AG08396 (cell line): ENCODE measurements at places on chromosomes 3 and 15.

DNA sequence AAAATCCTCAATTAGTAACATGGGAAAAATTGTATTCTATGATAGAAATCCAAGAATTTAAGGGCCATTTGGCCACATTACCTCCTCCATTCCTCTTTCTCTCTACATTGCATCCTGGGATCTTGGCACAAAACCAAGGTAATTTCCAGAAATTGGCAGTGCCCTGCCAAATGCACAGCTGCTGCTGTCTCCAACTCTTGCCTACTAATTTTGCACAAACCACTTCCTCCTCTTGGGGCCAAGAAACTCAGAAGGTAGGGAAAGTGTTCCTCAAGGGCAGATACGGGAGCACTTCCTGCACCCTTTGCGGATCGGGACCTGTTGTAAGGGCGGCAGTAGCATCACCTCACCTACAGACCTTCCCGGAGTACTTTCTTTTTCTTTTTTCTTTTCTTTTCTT is 57.8 kb downstream of the MAP3K13 start:
- no peak for DNase-seq

GRCh38 chr3:189324538-189325138 is 152.9 kb downstream of the TPRG1 start:
- peak; percentile 24 for DNase-seq

DNA sequence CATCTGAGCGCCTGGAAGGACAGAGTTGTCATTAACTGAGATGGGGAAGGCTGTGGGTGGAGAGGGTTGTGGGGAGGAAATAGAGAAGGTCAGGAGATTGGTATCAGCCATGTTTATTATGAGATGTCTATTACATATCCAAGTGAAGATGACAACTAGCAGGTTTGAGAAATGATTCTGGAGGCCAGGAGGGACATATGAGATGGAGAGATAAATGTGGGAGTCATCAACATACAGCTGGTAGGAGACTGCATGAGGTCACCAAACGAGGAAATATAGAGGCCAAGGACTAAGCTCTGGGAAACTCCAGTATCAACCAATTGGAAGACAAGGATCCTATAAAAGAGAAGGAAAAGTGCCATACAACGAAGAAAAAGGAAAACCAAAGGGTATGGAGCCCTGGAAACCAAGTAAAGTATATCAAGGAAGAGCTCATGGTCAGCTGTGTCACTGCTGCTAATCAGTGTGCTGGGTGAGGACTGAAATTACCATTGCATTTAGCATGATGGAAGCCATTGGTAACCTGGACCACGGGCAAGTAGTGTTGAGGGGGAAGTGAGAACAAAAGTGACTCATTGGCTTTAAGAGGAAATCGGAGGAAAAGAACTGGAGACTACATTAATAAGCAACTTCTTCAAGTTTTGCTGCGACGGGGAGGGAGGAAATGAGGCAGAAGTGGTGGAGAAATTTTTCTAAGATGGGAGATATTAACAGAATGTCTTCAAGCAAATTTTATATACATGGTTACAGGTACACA is 14.0 kb upstream of the UACA start:
- no peak for DNase-seq

DNA sequence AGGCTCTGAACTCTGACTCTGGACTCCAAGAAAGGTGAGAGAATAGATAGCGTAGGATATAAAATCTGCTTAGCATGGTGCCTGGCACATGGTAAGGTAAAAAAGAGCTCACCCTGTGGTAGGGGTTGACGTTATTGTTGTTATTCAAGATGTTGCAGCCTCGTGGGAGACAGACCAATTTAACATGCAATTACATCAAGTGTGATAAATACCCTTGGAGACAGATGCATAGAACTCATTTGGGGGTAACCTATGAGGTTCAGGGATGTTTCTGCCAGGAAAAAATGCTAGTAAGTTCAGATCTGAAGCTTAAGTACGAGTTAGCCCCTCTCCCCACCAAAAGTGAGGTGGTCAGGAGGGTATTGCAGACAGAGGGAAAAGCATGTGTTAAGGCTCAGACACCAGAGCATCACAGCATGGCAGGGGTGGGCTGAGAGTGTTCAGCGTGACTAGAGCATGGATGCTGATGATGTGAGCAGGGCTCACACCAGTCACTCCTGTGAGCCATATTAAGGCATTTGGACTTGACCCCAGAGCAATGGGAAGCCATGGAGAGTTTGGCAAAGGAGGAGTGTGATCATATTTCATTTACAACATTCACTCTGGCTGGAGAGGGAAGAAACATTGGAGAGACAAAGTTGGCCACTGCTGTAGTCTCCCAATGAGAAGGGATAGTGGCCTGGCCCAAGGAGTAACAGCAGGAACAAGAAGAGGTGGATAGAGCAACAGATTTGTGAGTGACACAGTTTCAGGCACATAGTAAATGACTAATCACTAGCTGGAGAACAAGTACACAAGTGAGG is 181.0 kb downstream of the UACA start:
- DNase-seq = peak; percentile 84

GRCh38 chr3:61173676-61174075 is 77.6 kb downstream of the FHIT start:
- no peak for DNase-seq

DNA sequence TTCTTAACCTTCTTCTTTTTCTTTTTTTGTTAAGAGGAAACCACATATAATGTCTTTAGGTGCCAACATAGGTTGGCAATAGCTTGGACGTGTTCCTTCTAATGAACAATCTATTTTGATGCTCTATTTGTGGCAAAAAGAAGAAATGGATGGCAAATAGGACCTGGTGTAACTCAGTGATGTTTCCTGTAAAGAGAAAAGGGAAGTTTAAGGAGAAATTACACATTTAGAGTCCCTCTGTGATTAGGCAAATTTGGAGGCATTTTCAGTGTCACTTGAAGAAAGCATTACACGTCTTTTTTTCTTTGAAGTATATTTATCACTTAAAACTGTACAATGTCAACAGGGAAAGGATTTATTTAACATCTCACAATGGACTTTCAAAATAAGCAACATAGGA is 327.1 kb downstream of the ZIC1 start:
- no peak for DNase-seq

DNA sequence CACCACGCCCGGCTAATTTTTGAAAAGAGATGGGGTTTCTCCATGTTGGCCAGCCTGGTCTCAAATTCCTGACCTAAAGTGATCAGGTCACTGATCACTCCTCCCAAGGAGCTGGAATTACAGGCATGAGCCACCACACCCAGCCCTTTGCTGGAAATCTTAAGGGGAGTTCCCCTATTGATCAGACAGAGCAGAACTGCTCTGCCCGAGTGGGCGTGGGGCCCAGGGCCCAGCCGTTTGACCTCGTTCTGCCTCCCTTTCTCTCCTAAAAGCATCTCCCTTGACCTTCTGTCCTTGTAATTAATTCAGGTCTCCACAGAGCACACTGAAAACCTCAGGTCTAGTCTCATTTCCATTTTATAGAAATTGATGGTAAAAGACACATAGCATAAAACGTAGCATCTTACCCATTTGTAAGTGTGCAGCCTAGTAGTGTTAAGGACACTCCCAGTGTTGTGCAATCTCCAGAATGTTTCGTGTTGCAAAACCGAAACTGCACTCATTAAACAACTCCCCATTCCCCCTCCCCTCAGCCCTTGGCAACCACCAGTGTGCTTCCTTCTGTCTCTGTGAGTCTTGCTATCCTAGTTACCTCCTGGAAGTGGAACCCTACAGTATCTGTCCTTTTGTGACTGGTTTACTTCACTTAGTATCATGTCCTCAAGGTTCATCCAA is 89.3 kb downstream of the SLCO3A1 start:
- peak; percentile 79 for DNase-seq

GRCh38 chr15:96540283-96540682 is 209.8 kb downstream of the NR2F2 start:
- DNase-seq = no peak

DNA sequence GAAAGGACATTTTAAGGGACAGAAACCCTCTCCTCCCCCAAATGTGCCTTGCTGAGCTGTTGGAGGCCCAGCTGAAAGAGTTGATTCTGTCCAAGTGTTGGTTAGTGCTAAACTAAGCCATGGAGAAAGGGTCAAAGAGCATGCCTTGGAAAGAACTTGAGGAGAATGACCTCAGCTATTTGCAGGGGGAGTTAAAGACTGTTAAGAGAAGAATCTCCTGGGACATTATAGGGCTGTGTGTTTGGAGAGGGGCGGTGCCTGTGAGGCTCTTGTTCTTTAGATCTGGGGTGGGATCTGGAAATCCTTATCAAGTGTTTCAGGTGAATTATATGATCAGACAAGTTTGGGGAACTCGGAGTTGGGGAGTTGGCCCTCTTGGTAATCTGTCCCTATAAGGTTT is 13.0 kb downstream of the FNDC3B start:
- DNase-seq = no peak

GRCh38 chr3:181103605-181104004 is 114.1 kb upstream of the DNAJC19 start:
- DNase-seq = no peak

- no peak for DNase-seq
Observed at GRCh38 chr3:127078626-127079025, 95.7 kb downstream of the PLXNA1 start.

GRCh38 chr3:70306736-70307135 is 5.7 kb downstream of the MDFIC2 start:
- DNase-seq = no peak

DNA sequence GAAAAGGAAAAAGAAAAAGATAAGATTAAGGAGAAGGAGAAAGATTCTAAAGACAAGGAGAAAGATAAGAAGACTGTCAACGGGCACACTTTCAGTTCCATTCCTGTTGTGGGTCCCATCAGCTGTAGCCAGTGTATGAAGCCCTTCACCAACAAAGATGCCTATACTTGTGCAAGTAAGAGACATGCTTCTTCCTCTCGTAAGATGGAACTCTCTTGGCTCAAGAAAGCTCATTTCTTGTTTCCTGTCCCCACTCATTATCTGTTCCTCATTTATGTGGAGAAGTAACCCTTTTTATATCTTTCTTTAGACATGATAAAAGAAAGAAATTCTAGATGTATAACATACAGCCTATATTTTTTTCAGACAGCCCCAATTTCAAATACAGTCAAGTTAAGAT is 101.4 kb downstream of the KLHL25 start:
- no peak for DNase-seq

DNA sequence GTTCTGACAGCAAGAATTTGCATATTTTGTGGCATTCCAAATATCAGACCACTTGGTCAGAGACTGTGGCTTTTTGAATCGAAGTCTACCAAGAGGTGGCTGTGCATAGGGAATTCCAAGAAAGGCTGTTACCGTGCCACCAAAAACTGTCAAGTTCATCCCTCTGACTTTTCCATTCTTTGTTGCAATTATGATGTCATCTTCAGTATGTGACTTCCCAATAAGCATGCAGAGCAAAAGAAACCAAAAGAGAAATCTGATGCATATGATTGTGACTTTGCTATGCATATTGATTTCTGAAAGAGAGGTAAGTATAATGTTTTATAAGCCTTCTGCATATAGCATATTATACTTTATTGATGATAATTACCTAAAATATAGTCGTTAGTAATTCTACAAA is 6.5 kb downstream of the BCHE start:
- DNase-seq = no peak

GRCh38 chr3:36812240-36812639 is 47.9 kb upstream of the DCLK3 start:
- DNase-seq = no peak

DNA sequence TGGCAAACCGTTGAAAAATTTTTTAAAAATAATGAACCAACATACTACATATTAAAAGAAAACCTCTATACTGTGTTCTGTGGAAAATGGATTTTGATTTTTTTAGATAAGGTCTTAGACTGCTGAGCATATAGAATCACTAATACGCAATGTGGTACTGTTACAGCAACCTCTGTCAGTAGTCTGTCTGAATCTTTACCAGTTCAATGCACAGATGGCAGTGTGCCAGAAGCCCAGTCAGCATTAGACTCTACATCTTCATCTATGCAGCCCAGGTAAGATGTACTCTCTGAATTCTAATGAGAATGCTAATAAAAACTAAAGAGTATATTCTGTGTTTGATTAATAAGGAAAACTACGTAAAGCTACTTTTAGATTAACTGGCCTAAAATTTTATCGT is 31.3 kb upstream of the FAH start:
- no peak for DNase-seq

DNA sequence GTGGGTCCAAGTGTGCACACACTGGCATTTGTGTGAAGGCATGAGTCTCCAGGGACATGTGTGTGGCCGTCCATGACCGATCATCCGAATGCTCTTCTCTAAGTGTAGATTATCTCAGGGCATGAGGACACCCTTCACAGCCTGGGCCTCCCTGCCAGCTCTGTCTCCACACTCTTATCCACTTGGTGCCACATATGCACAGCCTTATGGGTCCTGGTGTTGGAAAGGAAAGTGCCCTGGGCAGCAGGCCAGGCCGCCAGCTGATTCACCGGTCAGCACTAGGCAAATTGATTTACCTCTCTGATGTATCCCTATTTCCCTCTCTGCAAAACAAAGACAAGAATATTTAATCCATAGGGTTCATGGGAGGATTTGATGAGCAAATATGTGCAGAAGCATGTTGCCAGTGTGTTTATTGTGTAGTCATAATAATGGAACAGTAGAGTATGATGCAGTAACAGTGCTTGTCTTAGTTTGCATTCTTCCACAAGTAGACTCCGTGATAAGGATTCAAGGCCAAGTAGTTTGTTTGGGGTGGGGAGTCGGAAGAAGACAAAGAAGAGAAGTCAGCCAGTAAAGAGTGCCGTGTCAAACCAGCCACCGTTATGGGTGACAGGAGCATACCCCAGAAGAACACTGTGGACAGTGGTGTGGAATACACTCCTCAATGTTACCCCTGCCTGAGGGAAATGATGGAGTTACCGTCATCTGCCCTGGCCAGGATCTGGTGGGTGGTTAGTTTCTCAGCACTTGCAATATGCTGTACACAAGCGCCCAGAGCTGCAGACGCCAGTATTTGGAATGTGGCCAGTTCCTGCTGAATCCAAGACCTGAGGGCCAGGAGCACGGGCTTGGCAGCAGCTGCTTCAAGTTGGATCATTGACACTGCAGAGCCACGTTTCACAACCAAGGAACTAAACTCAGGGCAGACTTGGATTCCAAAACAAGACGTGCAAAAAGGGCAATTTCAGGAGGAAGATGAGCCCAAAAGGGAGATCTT is 85.1 kb downstream of the MTHFS start:
- no peak for DNase-seq

DNA sequence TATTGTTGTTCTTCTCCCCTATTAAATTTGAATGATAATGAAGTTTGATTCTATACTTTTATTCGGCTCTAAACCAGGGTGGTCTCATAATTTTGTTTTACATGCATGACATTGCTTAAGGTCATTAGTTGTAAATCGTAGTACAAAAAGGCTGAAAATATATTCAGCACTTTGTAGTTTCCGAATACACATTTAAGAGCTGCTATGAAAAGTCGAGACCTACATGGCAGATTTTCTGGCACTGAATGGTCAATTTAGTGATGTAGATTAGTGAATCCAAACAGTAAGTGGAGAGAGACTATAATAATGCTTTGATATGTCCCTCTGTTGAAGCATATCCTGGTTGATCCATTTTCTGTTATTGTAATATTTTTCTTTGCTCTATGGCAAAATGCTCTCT is 254.0 kb upstream of the SOX2 start:
- no peak for DNase-seq

- no peak for DNase-seq
Observed at GRCh38 chr3:188198001-188198400, 44.0 kb downstream of the LPP start.

- no peak for DNase-seq
Observed at GRCh38 chr3:150540991-150541390, 5.3 kb downstream of the SERP1 start.

- peak; percentile 11 for DNase-seq
Observed at GRCh38 chr3:171323938-171324536, 136.2 kb downstream of the TNIK start.
